HT-29 (cell line): ENCODE measurements at places on chromosomes 1 and 21. TPM values are rescaled to one million over a fixed set of nuclear protein-coding genes. Genes with fewer than 3 reads are reported as not detected.

DNA sequence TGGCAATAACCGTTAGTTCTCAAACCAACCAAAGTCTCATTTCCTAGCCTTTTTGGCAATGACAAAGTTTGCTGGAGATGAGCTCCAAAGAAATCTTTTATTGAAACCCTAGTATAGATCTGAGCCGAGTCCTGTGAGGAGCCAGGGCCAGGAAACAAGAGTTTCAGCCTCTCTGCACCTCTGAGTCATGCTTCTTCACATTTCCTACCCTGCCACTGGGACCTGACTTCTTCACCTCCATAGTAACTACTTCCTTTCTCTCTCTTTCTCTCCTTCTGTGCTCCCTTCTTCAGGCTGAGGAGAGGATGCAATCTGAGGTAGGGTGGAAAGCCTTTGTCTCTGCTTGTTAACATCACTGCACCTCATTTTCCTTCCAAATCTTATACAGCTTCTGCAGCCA, 38.7 kb upstream of the IPO9 start:
- no peak for DNase-seq

- DNase-seq = no peak
Observed at GRCh38 chr1:107831921-107832320, 133.1 kb downstream of the VAV3 start.

CFH gene
- total RNA-seq = 27.3 and 28.8 TPM in 2 replicates

DNA sequence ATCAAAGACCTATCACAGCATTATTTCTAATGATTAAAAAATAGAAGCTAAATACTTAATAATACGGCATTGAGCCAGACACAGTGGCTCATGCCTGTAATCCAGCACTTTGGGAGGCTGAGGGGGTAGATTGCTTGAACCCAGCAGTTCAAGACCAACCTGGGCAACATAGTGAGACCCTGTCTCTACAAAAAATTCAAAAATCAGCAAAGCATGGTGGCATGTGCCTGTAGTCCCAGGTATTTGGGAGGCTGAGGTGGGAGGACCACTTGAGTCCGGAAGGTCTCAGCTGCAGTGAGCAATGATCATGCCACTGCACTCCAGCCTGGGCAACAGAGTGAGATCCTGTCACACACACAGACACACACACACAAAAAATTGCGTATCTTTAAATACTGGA, 10.7 kb downstream of the TAF13 start:
- no peak for DNase-seq

- no peak for DNase-seq
Observed at GRCh38 chr1:202181586-202181985, 12.0 kb upstream of the LGR6 start.
